ENCODE measurements at places on chromosomes 2 and 18. TPM values are rescaled to one million over a fixed set of nuclear protein-coding genes. Genes with fewer than 3 reads are reported as not detected.

Gene CCDC68
- 1.3 TPM for total RNA-seq

Gene SLC16A14
- total RNA-seq: 0.46 TPM

Gene IL1RL1
- total RNA-seq: 68.5 TPM

Gene RGPD3
- 0.32 TPM for total RNA-seq

Gene ACVR1C
- total RNA-seq: 0.15 TPM

Gene CCL20
- 0.65 TPM for total RNA-seq

Gene LYPD6B
- not detected for total RNA-seq

Gene GPR39
- total RNA-seq: not detected

Gene LCLAT1
- 17.6 TPM for total RNA-seq

Gene RAB11FIP5
- 30.4 TPM for total RNA-seq

Gene PFN4
- 0.30 TPM for total RNA-seq

Gene PXDN
- 217 TPM for total RNA-seq

Gene WDCP
- 12.0 TPM for total RNA-seq

Gene MAP2
- 6.2 TPM for total RNA-seq

Gene MAT2A
- total RNA-seq: 80.9 TPM

Gene SPC25
- total RNA-seq: 12.5 TPM

Gene LIPG
- 88.9 TPM for total RNA-seq

Gene ADCYAP1
- total RNA-seq: not detected

Gene CPLX4
- not detected for total RNA-seq

Gene MAP3K19
- total RNA-seq: not detected

Measured in epithelial cell of umbilical artery (primary cell).